ENCODE measurements at places on chromosomes 16 and 17. TPM values are rescaled to one million over a fixed set of nuclear protein-coding genes. Genes with fewer than 3 reads are reported as not detected.

Gene ATP1B2
- not detected for total RNA-seq

DNA sequence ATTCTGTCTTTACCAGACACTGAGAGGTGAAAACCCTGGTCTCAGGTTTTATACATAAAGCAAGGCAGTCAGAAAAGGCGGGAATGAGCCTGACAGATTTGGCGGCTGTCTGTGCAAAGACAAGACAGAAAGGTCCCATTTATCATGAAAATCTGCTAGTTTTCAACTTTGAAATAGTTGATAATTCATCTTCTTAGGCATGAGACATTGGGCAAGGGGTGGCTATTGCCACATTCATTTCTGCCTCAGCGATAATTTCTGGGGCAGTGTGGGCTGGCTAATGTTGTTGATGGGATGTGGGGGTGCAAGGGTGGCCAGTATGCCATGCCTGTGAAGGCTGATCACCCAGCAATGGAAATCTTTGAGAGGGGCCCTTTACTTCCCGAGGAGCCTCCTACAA, 173.8 kb upstream of the RPH3AL start:
- no peak for DNase-seq

Gene TRPV3
- total RNA-seq: not detected

- no peak for DNase-seq
These were observed 9.4 kb downstream of the METTL9 start for GRCh38 chr16:21608639-21609328.

DNA sequence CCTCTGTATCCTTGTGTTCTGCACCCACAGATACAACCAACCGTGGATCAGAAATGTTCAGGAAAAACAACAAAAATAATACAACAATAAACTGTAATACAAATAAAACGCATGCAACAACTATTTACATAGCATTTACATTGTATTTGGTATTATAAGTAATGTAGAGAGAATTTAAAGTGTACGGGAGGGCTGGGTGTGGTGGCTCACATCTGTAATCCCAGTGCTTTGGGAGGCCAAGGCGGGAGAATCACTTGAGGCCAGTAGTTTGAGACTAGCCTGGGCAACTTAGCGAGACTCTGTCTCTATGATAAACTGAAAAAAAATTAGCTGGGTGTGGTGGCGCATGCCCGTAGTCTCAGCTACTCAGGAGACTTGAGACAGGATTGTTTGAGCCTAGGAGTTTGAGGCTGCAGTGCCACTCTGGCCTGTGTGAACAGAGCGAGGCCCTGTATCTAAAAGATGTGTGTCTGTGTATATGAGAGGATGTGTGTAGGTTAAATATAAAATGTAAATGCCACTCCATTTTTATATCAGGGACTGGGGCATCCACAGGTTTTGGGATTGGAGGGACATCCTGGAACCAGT, 13.3 kb downstream of the SEC14L1 start:
- no peak for DNase-seq

Gene GPR142
- total RNA-seq: not detected

GRCh38 chr17:9107527-9107926, 86.2 kb downstream of the NTN1 start:
- no peak for DNase-seq

GRCh38 chr16:88692861-88693260, 6.6 kb upstream of the SNAI3 start:
- DNase-seq: no peak

DNA sequence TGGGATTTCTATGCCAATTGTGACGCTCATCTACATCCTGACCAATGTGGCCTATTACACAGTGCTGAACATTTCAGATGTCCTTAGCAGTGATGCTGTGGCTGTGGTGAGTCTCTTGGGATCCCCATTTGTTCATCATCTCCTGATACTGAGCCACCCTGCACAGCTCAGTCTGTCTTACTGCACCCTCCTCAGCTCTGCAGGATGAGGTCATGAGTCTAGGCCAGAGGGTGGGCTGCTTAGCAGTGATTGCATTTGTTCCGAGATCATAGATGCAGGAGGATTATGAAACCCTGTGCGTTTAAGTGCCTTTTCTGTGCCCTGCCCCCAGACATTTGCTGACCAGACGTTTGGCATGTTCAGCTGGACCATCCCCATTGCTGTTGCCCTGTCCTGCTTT, 19.5 kb downstream of the SLC7A6OS start:
- DNase-seq: no peak

Gene TMEM238L
- not detected for total RNA-seq

GRCh38 chr17:31061678-31062077, 33.1 kb upstream of the NF1 start:
- no peak for DNase-seq
